ENCODE measurements at places on chromosomes 2 and 18. TPM values are rescaled to one million over a fixed set of nuclear protein-coding genes. Genes with fewer than 3 reads are reported as not detected.

The ST6GAL2 gene
- not detected for total RNA-seq

The LCT gene
- 0.29 TPM for total RNA-seq

The DSG2 gene
- total RNA-seq = 3.1 TPM

The CEP76 gene
- total RNA-seq = 16.0 TPM

The CNGA3 gene
- not detected for total RNA-seq

The KCNS3 gene
- total RNA-seq = not detected

The CAPN13 gene
- not detected for total RNA-seq

The MYO3B gene
- total RNA-seq = 3.8 TPM

The RPL31 gene
- 1,385 TPM for total RNA-seq

The DLGAP1 gene
- 0.17 TPM for total RNA-seq

The ALLC gene
- not detected for total RNA-seq

The MARCO gene
- total RNA-seq = not detected

Measured in activated T-cell treated with anti-CD3 and anti-CD28 coated beads, Interleukin-2, amount 50 U/mL, for 72 hours (primary cell).